IPS DF 19.7 (cell line): ENCODE measurements at places on chromosomes 11 and 22.

DNA sequence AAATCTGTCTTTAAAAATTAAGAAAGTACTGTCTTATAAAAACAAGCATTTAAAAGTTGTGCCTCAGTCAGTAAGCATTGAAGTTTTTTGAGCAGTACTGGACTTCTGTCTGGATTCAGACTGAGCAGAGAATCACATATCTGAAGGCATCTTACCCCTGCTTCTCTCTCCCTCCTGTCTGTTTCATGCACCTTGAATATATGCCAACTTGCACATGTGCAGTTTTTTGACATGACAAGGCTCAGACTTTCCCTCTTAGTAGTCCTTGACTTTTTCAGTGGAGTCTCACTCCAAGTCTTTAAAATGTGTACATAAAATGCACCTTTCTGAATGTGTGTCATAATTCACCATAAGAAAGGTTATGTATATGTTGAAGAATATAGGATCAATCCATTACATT, 19.8 kb downstream of the SPECC1L start:
- no peak for DNase-seq

GRCh38 chr22:36775586-36775963, 344 bp downstream of the IFT27 start:
- DNase-seq: no peak

DNA sequence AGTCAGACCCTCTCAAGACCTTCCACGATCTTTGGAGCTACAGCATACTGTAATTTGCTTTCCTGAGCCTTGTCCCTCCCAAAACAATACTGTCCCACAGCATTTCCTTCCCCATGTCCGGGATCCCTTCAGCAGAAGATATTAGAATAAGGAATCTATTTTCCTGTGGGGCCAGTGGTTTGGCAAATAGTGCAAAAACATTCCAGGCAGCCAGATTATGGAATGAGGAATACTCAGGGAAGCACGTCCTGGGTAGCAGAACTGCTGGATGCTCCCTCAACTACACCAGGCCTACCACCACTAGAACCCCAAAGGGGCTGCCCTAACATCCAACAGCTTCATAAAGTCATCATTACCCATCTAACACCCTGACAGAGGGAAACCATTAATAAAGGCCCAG, 61.5 kb downstream of the AAMDC start:
- DNase-seq: no peak

DNA sequence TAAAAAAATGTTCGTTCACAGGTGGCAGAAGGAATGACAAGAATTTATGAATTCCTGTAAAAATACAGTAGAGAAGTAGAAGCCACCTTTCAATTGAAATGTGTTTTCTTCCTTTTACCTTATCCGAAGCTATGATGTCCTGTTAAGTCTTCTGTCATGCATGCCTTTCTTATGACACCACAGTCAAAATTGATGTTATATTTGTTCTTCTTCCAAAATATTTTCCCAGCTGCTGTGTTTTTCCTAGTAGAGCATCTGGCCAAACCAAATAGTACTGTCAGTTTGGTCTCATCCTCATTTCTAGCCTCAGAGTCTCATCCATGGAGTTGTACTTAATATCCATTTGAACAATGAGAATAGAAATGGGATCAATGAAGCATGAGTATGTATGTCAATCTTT, 206.1 kb downstream of the PGR start:
- DNase-seq: no peak

GRCh38 chr11:9112075-9112474, 20.7 kb upstream of the SCUBE2 start:
- DNase-seq: no peak

DNA sequence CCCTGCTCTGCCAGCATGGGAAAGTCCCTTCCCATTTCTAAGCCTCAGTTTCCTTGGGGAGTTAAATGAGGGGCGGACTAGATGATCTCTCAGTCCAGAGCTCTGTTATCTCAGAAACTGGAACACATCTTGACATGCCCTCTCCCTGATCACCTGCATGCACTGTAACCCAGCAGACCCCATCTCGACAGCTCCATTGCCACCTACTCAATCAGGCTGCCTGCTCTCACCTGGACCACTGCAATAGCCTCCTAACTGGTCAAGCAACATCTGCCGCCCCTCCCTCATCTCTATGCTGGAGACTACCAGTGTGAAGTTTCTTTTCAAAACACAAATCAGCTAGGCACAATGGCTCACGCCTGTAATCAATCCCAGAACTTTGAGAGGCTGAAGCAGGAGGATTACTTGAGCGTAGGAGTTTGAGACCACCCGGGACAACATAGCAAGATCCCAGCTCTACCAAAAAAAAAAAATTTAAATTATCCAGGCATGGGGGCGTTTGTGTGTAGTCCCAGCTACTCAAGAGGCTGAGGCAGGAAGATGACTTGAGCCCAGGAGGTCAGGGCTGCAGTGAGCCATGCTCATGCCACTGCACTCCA, 22.2 kb downstream of the LRRC55 start:
- no peak for DNase-seq

DNA sequence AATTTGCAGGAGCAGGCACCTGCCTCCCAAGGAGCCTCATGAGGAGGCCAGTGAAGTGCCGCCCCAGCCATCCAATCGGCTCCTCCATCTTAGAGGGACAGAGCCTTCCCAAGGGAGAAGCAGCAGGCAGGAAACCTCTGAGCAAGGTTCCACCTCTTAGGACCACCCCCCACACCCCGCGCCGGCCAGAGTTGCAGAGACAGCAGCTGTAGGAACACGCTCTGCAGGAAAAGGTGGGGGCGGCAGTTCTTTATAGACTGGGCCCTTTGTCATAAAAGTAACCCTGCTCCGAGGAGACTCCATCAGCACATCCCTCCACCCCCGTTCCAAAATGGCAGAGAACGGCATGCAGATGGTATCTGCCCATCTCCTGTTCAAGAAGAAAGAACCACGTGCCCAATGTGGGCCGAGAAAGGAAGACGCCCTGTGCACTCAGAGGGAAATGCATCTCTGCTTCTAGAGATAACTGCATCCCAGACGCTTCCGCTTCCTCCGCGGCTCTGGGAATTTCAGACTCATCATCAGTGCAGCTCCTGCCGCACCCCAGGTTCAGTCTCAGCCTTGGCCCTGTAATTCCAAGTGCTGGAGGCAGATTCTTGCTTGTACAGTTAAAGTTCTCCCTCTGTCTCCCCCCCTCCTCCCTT, 98.5 kb downstream of the SPATA19 start:
- no peak for DNase-seq

DNA sequence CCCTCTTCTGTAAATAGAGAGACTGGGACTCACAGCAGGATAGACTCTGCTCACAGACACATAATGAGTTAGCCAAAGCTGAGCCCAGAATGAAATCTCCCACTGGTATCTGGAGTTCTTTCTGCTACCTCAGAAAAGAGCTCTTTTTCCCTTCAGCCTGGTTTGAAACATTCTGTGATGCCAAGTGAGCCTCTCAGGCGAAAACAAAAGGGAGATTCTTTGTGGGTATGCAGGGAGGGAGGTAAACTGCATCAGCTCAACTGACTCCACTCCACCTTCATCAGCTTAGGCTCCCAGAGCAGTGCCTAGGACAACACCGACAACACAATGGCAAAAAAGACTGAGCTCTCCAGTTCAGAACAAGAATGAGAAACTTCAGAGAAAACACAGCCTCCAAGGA, 55.1 kb upstream of the SCUBE2 start:
- no peak for DNase-seq

GRCh38 chr22:29387921-29388758, at the start of gene AP1B1:
Gene AP1B1 (minus strand): TSS chr22:29388570. CDS start chr22:29367243, 21,327 bp downstream.
- DNase-seq: peak; percentile 72

DNA sequence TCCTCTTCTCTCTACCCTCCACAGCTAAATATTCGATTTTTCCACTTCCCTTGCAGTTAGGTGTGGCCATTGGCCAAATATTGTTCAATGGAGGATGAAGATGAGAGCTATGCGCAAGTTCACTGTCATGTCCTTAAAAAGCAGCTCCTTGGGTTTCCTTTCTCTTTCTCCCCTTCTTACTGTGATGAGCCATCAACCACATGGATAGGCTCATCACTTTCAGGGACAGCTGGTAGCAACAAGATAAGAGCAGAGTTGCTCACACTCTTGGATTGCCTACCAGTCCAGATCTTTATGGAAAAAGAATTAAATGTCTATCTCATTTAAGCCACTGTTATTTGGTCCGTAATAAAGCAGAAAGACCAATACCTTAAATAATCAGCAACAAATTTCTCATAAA, 377.0 kb downstream of the DDX10 start:
- DNase-seq: no peak

- no peak for DNase-seq
These were observed 3.0 kb upstream of the GTSE1 start for GRCh38 chr22:46293577-46294260.

DNA sequence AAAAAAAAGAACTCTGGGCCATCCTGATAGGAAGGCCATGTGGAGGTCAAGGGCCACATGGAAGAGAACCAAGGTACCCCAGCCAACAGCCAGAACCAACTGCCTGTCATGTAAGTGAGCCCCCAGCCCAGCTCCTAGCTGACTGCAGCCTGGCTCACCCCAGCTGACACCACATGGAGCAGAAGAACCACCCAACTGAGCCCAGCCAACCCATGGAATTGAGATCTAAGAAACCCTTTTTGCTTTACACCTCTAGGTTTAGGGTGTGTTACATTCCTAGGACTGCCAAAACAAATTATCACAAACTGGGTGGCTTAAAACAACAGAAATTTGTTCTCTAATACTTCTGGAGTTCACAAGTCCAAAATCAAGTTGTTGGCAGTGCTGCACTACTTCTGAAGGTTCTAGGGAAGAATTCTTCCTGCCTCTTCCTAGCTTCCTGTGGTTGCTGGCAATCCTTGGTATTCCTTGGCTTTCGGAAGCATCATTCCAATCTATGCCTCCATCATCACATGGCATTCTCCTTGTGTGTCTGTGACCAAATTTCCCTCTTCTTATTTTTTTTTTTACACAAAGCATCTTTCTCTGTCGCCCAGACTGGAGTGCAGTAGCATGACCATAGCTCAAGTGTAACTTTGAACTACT, 4.4 kb downstream of the C11orf86 start:
- DNase-seq: no peak

DNA sequence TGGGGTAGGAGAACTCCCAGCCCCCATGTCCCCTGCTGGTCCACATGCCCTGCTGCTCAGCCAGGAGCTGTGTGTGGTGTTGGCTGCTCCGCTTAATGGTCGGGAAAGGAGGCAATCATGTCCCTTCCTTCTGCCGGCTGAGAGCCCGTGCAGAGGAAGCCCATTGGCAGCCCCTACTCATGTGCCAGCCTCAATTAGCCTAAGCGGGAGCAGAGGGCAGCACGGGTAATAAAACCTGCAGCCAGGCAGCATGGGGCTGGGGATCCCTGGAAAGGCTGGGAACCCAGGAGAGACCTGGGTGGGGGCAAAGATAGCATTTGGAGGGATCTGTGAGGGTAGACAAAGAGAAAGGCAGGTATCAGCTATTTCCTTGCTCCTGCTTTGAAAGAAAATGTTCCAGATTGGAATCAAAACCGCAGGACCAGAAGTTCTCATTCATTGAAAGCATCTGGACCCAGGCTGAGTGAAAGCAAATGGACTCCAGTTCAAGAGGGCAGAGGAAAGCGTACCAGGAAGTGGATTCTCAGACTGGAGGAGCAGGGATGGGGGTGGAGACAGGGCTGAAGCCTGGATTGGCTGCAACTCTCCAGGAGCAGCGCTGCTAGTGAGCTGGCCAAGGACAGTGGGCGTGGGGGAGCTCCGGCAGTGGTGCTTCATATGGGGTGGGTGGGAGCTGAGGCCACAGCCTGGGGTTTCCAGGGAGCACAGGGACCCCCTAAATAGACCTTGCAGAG, 103.4 kb upstream of the NECTIN1 start:
- no peak for DNase-seq

- DNase-seq: no peak
These were observed 170.9 kb upstream of the CTSC start for GRCh38 chr11:88508418-88508758.

DNA sequence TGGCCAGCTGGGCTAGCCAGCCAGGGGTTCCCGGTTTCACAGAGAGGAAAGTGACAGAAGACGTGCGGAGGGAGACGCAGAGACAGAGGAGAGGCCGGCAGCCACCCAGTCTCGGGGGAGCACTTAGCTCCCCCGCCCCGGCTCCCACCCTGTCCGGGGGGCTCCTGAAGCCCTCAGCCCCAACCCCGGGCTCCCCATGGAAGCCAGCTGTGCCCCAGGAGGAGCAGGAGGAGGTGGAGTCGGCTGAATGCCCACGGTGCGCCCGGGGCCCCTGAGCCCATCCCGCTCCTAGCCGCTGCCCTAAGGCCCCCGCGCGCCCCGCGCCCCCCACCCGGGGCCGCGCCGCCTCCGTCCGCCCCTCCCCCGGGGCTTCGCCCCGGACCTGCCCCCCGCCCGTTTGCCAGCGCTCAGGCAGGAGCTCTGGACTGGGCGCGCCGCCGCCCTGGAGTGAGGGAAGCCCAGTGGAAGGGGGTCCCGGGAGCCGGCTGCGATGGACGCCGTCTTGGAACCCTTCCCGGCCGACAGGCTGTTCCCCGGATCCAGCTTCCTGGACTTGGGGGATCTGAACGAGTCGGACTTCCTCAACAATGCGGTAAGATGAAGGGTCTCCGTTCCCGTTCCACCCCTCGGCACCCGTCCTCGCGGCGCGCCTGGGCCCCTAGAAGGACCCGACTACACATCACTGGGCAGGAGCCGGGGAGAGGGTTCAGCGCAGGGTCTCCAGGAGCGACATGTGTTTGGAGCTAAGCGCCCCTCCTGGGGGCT, at the start of gene CREB3L1:
CREB3L1 (plus strand) TSS at position 41 of the 765 bp plus-strand sequence; CDS start at position 491, 450 bp downstream.
- DNase-seq: no peak

- DNase-seq: no peak
These were observed 3.6 kb upstream of the VPS37C start for GRCh38 chr11:61164606-61165424.

DNA sequence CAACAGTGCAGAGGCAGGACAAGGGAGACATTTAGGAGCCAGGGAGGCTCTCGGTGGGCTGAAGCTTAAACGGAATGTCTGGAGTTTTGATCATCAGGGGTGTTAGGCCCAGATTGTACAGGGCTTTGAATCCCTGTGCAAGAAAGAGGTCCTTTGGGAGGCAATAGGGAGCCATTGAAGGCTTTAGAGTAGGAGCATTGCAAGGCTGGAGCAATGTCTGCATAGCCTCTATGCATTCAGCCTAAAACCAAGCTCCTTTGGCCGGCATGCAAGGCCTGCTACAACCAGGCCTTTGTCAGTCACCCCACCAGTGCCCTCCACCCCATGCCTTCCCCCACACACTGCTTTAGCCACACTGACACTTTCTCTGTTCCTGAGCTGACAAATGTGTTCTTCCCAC, 47.4 kb upstream of the FGF3 start:
- no peak for DNase-seq

- no peak for DNase-seq
These were observed 52.0 kb upstream of the THY1 start for GRCh38 chr11:119474682-119475596.

DNA sequence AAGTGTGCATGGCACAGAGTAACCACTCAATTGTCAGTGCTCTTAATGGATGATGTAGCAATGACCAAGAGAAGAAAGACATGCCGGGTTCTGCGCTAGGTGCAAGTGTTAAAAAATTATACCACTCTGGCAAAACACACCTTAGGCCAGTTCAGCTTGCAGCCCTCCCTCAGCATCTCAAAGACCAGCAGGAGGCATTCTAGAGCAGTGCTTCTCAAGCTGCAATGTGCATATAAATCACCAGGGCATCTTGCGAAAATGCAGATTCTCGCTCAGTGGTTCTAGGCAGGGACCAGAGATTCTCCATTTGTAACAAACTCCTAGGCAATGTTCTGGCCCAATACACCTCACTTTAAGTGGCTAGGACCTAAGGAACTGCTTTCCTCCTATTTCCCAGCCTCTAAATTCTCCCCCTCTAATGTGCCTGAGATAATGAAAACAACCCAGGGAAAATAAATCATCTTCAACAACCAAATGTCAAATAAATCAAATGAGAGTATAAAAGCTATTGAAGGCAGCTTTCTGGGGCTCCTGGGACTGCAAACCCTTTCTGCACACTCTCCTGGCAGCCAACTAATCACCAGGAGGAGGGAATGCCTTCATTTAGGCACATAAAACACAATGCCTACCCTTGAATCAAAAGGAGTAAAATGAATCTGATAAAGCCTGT, 337.2 kb upstream of the API5 start:
- peak; percentile 15 for DNase-seq
